ENCODE measurements at places on chromosomes 7 and 10.
A peak's percentile ranks its signal among the peaks of the same experiment; 100 is the strongest.

- H3K27ac ChIP-seq, result peak within 1 kb of the TSS; percentile 72
- peaks cover 47% of the 10 kb centered on the region for H3K4me1 ChIP-seq
- no peaks in the 10 kb centered on the region for H3K36me3 ChIP-seq
Observed at GRCh38 chr7:27156508-27156898, at the start of gene HOXA7. Gene HOXA7, minus strand, starts transcription at chr7:27156675. Its CDS starts 130 bp downstream, at chr7:27156545.

DNA sequence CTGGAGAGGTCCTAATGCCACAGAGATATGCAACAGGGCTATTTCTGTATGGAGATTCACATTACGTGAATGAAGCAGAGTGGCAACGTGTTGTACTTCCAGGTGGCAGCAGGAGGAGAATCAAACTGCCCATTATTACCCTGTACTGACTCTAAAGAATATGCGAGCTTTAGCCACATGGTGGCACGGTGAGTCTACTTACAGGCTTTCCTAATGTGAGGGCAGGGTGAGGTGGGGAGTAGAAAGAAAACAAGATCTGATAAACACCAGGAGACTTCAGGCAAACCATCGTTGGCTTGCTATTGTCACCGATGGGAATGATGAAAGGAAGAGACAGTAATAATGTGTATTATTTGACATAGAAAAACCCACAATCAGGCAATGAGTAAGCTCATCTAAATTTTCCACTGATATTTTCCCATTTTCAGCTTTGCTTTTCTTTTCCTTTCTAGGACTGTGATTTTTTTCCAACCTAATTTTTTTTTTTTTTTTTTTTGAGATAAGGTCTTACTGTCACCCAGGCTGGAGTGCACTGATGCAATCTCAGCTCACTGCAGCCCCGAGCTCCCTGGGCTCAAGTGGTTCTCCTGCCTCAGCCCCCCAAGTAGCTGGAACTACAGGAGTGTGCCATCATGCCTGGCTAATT, 164.3 kb downstream of the BTAF1 start:
- peaks cover 1% of the 10 kb centered on the region for H3K36me3 ChIP-seq
- peak; percentile 22 for DNase-seq
- H3K27ac ChIP-seq, result no peak overlapping the region

- H3K4me1 ChIP-seq, result peaks cover 32% of the 10 kb centered on the region
- peak overlapping the region; percentile 61 for H3K4me3 ChIP-seq
- H3K27ac ChIP-seq, result no peak overlapping the region
- no peak for DNase-seq
Observed at GRCh38 chr10:75212343-75212742, 1.7 kb downstream of the VDAC2 start.

DNA sequence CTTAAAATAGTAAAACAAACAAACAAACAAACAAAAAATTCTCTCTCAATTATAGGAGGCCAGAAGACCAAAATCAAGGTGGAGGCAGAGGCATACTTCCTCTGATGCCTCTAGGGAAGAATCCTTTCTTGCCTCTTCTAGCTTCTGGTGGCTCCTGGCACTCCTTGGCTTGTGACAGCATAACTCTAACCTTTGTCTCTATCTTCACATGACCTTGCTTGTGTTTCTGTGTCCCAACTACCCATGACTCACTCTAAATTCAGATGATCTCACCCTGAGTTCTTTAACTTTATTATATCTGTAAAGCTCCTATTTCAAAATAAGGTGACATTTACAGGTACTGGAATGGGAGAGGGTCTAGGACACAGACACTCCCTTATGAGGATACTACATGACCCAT, 88.3 kb upstream of the ANTXRL start:
- H3K27ac ChIP-seq, result no peak overlapping the region
- no peaks in the 10 kb centered on the region for H3K4me1 ChIP-seq
- H3K36me3 ChIP-seq, result no peaks in the 10 kb centered on the region
- no peak for DNase-seq
- no peak overlapping the region for H3K4me3 ChIP-seq

GRCh38 chr7:82044497-82045080, 274.7 kb upstream of the HGF start:
- no peak overlapping the region for H3K27ac ChIP-seq
- H3K36me3 ChIP-seq, result no peaks in the 10 kb centered on the region
- DNase-seq, result no peak
- H3K27me3 ChIP-seq, result no peaks in the 10 kb centered on the region
- no peak overlapping the region for H3K4me3 ChIP-seq

- H3K27me3 ChIP-seq, result no peaks in the 10 kb centered on the region
- no peak overlapping the region for H3K27ac ChIP-seq
- H3K36me3 ChIP-seq, result no peaks in the 10 kb centered on the region
Observed at GRCh38 chr10:77824908-77825307, 101.6 kb downstream of the DLG5 start.

DNA sequence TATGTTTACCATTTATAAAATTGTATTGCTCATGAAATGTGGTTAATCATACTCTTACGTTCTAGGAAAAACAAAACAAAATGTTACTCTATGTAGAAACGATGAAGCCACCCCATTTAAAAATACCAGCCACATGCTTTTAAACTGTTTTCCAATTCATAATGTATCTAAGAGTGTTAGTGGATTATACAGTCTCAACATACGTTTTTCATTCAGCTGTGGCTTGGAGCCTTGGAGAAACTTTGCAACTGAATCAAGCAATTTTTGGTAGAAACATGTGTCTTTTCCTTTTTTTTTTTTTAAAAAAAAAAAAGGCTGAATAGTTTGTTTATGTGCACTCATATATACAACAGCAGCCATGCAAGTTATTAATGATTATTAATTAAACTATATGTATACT, 378.0 kb upstream of the SEMA3D start:
- H3K27ac ChIP-seq, result no peak overlapping the region
- H3K36me3 ChIP-seq, result no peaks in the 10 kb centered on the region
- H3K27me3 ChIP-seq, result no peaks in the 10 kb centered on the region

DNA sequence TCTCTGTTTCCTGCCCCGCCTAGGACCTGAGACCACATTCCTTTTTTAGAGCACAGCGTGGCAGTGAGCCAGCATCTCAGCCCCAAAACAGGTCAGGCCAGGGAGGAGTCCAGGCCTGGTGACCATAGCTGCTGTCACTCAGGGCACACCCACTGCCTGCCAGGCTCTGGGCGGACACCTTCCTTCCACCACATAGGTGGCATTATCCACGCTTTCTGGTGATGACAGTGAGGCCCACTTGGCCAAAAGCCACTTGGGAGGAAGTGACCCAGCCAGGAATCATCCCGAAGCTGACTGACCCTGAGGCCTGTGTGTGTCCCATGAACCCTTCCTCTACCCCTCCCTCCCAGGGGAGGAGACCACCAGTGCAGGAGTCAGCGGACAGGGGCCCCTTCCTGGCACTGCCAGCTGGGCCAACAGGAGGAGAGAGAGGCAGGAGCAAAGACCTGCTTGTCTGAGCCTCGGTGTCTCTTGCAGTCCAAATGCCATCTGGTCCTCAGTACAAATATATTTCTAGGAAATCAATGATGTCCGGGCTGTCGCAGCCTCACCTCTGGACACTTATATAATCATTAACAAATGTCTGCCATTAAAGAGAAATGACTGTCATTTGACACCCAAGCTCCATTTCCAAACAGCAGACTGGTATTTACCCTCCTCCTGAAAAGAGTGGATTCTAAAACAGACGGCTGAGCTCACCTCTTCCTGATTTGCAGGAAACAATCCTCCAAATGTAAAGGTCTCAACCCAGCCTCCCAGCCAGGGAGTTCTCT, 63.0 kb downstream of the ABRAXAS2 start:
- no peak overlapping the region for H3K27ac ChIP-seq
- DNase-seq, result no peak
- no peaks in the 10 kb centered on the region for H3K4me1 ChIP-seq
- H3K4me3 ChIP-seq, result no peak overlapping the region
- no peaks in the 10 kb centered on the region for H3K36me3 ChIP-seq
- H3K27me3 ChIP-seq, result peaks cover 9% of the 10 kb centered on the region

DNA sequence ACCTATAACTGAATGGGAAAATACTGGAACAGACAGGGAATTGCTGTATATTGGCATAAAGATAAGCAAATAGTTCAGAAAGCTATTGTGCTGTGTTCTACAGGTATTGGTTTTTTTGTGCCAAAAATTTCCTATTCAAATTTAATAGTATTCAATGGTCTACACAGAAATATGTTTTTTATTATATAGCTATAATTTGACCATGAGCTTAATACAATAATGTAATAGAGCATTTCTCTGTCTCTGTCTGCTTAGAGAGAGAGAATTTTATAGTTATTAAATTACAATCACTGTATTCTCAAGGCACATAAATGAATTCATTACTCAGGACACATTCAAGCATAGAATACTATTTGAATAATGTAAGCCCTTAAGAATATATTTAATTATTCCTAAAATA, 62.3 kb upstream of the FZD8 start:
- H3K4me3 ChIP-seq, result no peak overlapping the region
- DNase-seq, result no peak
- H3K27ac ChIP-seq, result no peak overlapping the region

DNA sequence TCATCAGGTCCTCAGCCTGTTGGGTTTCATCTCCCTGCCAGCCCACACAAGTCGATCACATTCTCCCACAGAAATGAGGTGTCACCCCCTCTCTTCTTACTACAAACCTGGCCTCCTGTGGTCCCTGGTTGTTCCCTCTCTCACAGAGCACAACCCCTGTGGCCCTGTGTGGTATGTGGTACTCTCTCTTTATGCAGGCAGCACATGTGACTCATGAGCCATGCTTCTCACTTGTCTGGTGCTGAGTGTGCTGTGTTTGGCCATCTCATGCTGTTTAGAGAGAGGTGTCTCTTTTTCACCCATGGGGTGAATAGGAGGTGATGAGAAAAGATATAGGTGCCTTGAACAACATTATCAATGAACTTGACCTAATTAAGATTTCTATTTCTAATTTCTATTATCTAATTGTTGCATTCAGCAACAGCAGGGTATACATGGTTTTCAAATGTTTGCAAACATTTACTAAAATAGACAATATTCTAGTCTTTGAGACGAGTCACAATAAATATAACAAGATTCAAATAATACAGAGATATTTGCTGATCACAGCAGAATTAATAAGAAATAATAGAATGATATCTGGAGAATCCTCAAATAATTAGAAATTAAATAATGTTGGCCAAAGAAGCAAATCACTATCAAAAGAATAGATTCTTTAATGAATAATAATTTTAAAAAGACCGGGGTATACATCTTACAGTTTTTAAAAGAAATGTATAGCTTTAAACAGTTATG, 633.8 kb upstream of the IGFBP3 start:
- H3K27me3 ChIP-seq, result no peaks in the 10 kb centered on the region
- no peak for DNase-seq
- no peaks in the 10 kb centered on the region for H3K36me3 ChIP-seq
- no peak overlapping the region for H3K4me3 ChIP-seq

Measured in activated B cell treated with CpG ODN at 0.5 μM for 24 hours (primary cell).